Stromal cell of bone marrow (primary cell): ENCODE measurements at places on chromosomes 5 and 9.

- DNase-seq: no peak
Observed at GRCh38 chr5:139839232-139839815, 43.7 kb downstream of the PSD2 start.

GRCh38 chr9:84139296-84140070, 158.9 kb downstream of the RMI1 start:
- DNase-seq: peak; percentile 60

- peak; percentile 38 for DNase-seq
Observed at GRCh38 chr9:127166651-127167524, 44.5 kb upstream of the ANGPTL2 start.

DNA sequence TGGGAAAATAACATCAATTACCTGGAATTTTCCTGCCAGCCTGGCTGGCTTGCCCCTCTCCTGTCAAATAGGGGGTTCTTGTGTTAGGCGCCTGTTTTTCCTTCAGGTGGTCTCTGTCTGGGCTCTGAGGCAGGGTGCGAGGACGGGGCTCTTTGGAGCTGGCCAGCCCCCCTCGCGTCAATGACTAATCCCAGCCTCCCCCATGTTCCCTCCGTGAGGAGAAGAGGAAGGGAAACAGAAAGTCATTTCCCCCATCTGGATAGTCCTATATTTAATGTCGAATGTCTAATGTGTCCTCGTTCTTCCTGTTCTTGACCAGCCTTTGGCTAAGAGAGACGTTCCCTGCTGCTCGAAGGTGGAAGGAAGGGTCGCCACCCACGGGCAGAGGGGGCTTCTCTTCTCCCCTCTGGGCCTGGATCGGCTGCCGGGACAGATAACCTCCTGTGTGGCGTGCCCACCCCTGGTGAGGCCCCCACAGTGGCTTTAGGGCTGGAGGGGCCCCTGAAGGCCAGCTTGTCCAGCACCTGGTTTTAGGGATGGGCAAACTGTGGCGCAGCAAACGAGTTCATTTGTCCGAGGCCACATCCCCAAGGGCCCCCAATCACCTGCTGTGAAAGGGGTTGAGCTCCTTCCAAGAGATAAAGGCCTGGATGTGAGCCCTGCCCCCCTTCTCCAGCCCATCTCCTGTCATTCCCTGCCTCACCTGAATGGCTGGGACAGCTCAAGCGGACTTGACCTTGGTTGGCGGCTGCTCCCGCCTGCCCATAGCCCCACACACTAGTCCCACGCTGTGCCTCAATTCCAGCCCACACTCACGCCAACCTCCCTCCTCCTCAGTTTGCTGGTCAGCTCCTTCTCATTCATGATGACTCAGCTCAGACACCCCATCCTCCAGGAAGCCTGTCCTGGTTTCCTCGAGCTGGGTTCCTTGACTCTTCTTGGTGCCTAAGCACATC, 35.9 kb upstream of the UNC5A start:
- DNase-seq: no peak

DNA sequence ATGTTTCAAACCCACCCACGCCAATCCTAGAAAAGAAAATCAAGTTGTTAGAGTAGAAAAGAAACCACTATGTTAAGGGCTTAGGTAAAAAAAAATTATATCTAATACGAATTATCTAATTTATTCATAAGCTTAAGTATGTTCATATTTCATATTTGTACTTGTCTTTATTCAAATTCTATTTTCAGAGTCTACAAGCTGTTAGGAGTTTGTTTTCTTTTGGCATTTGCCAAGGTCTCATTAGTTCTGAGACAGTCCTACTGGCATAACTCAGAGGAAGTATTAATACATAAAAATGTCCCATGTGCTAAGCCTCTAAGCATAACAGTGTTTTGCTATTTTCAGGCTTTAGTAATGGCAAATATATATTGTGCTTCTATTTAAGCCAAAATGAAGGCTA, 57.6 kb downstream of the STARD4 start:
- DNase-seq: no peak

DNA sequence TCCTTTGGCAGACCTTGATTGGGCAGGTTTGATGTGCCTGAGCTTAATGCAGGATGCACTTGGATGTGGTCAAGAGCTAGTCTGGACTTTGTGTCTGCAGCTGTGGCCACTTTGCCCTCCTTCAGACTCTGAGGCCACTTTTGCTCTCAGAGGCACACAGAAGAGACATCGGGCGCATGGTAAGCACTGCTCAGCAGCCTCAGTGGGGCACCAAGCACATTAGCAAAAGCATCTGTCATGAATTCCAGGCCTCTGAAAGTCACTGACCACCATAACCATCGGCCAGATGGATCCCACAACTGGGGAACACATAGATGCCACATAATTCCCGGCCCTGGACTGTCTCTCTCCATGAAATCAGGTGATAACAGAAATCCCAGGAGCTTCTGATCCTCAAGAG, 34.3 kb upstream of the ZNF782 start:
- DNase-seq: no peak

DNA sequence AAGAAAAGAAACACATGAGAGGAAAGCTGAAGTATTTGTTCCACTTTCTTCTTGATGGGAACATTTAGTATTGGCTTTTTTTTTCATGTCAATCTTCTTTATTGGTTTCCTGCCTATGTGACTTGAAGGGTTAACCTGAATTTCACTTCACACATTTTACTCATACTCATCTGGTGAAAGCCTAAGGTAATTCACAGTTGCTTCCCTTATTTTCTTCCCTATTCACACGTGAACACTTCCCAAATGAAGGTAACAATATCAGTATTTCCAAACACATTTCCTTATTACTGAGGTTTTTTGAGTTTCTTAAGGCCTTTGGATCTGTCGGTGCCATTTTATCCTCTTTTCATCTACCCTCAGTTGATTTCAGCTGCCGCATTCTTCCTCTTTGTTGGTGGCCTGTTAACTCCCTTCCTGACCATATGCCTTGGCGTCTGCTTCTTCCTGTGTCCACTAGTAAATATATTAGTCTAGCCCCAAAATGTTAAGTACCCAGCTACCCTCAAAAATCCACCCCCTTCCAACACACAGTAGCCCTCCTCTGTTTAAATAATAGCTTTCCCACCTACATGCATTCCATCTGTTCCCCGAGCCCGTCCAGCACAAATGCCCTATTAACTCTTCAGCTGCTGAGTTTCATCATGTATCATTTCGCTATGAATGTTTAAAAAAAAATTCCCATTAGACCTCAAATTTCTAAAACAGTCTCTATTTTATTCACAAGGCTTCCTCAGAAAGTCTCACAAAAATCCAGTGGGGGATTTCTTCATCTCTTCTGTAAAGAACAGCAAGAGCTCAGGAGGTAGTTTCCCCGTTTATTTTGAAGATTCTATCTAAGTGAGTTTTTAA, 97.3 kb downstream of the USP20 start:
- DNase-seq: no peak

GRCh38 chr5:178535299-178536175, 54.7 kb downstream of the COL23A1 start:
- no peak for DNase-seq
